MG63 (cell line): ENCODE measurements at places on chromosomes 1 and 21.
A peak's percentile ranks its signal among the peaks of the same experiment; 100 is the strongest.

GRCh38 chr1:244749230-244750016 lies 86.0 kb upstream of the COX20 start:
- DNase-seq, result no peak

- no peak for DNase-seq
These were observed 391.8 kb downstream of the DISC1 start for GRCh38 chr1:232018231-232019025.

DNA sequence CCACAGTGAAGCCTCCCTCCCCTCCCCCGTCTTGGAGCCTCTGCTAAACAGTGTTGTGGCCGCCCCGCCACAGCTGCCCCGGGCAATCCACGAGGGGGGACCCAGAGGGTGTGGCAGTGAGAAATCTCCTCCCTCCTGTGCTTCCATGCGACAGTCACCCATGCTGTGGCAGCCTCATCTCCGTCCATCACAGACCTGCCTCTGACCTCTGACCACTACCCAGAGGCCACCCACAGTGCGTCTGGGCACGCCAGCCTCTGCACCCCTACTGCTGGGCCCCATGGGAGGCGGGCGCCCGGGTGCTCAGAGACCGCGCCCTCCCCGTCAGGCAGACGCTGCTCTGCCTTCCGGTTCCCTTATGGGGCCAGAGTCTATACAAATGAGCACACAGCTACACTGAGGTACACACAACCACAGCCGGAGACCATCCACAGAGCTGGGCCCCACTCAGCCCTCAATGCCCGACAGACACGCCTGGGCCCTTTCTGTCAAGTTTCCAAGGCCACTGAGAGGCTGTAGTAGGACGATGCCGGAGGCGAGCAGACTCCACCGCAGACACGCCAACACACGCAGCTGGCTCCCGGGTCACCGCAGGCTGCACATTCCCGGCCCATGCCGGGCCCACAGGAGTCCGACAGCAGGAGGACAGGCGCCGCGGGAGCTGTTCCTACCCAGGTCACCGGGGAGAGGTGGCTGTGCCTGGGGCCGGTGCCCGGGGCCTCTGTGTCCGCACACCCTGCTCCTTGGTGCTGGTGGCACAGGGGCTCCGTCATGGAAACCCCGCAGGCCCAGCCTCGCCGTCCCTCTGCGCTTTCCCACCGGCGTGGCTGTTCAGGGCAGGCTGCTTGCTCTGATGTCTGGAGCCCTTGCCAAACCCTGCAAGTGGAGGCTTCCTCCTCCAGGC lies 23.9 kb upstream of the TMEM52 start:
- DNase-seq, result no peak

DNA sequence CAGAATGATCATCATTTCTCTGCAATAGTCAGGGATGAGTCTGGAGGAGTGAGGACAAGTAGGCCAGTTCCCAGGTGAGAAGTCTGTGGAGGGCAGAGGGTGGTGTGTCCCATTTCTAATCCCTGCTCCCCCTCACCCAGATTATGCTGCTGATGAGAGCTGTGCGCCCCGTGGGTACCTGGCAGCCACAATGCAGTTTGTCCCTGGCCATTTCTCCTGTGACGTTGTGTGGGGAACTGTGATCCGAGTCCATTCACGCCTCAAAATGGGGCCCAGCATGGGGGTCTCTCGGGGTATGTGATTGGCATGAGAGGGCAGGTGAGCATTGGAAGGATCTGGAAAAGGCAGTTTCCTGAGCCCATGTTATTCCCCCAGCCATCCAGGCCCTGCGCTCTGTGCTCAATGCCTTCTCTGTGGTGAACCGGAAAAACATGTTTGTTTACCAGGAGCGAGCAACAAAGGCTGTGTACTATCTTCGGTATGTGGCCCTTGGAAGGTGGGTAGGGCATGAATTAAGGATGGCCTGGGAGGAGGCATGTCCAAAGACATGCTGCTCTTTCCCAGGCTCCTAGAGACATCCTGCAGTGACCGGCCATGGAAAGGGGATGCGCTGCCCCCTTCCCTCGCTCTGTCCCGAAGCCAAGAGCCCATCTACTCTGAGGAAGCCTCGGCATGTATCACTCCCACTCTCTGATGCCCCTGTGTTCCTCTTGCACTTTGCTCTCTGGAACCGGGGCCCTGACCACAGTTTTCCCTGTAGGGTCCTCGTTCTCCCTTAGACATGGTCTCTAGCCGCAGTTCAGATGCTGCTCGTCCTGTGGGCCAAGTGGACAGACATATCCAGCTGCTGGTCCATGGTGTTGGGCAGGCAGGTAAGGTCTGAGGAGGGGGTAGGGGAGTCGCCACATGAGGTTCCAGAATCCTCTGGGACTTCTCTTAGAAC lies 16.4 kb downstream of the HYI start:
- DNase-seq, result no peak

DNA sequence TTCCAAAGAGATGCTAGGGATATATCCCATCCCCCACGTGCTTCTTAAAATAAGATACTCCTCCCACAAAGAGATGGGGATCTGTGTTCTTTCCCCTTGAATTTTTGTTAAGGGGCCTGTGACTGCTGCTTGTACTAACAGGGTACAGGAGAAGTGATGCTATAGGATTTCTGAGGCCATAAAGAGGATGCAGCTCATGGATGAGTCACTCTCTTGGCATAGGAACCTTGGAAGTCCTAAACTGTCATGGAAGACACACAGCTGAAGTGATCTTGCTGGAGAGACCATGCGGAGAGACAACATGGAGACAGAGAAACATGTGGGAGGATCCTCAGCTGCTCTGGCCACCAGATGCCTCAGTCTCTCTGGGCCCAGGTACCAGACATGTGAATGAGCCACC lies 157.2 kb downstream of the S1PR1 start:
- no peak for DNase-seq

DNA sequence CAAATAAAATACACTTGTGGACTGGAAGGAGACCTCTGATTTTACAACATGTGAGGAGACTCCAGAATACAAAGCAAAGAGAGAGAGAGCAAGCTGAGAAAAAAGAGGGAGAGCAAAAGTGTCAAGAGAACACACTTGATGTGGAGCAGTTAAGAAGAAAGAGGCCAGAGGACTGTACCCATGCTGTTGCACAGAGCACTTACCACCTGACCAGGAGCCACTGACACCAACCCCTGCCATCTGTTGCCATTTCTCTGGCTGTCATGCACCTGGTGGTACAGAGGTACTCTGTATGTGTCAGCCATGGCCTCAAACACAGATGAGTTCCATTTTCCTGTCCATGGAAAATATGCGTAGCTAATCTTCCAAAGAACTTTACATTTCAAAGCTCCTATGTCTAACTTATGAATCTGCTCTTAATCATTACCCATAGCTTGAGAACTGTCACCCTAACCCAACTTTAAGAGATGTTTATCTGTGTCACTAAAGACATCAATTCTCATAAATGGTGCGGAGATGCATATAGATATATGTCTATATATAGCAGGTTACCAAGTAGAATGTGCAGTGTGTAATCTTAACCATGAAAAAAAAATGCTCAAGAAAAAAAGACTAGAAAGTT lies 32.8 kb upstream of the ABCD3 start:
- no peak for DNase-seq

- no peak for DNase-seq
These were observed 24.0 kb upstream of the PAX7 start for GRCh38 chr1:18606443-18607288.

DNA sequence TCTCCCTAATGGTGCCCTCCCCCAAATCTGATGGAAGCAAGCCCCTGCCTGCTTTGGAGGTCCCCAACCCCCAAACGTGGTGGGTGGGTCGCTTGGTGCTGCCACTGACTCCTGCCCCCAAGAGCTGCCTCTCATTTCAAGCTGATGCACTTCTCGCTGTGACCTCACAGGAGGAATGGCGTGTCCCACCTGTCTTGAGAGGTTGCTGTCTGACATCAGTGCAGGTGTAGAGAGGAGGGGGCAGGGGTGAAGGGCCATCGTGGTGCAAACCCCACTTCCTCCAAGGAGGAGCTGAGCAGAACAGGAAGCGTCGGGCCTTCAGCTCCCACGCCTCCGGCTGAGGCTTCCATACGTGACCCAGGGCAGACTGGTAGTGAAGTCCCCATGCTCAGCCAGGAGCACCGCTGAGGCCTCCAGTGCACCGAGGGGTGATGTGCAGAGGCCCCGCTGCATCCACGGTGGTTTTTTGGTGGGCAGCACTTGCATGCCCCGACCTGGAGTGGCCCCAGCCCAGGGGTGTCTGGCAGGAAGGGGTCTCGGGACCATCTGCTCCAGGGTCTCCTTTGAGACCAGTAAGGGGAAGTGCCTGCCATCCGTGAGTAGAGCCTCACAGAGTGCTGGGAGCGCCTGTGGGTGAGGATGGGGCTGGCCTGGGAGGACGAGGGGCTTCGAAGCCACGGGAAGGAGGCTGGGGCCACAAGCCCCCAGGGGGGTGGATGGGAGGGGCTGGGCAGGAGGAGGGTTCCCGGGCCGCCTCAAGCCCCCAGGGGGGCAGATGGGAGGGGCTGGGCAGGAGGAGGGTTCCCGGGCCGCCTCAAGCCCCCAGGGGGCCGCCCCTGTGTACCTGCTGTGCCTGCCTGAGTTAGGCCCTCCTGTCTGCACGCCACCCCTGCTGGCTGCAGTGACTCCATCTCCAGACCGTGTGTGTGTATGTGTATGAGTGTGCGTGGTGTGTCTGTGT lies 39.8 kb downstream of the WDR4 start:
- DNase-seq, result no peak

DNA sequence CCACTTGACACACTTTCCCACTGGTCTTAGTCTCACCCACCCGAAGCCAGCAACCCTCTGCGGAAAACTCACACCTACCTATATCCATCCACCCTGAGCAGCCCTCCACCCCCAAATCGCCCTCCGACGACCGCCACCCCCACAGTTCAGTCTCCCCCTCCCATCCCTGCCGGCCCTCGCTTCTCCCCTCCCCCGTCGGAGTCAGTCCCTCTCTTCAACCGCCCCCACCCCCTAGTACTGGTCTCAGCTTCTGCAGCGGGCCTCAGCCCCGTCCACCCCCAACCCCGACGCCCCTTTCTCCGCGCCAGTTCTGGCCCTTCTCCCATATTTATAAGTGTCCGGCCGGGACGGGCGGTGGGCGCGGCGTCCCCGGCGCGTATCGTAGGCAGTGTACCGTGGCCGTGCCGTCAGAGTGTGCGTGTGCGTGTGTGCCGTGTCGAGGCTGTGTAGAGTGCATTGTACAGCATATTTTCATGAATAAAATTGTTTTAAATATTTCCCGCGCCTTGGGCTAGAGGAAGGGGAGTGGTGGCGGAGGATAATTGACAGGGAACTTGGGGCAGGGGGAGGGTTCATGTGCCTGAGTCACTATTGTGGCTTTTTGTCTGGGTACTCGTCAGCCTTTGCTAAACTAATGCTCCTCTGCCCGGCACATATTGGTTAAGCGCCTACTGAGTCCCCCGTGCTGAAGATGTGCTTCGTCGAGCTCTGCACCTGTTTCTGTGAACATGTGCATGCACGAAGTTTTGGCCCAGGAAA lies 22.0 kb downstream of the FOXO6 start:
- peak; percentile 28 for DNase-seq

DNA sequence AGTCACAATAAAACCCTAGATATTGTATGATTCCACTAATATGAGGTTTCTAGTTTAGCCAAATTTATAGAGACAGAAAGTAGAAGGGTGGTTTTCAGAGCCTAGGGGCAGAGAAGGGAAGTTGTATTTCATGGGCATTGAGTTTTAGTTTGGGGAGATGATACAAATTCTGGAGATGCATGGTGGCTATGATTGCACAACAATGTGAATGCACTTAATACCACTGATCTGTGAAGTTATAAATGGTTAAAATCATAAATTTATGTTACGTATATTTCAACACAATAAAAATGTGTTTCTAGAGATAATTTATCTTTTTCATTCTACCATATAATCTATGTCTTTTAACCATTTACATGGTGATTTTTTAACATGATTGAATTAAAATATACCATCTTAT lies 779.3 kb upstream of the BRINP3 start:
- no peak for DNase-seq

DNA sequence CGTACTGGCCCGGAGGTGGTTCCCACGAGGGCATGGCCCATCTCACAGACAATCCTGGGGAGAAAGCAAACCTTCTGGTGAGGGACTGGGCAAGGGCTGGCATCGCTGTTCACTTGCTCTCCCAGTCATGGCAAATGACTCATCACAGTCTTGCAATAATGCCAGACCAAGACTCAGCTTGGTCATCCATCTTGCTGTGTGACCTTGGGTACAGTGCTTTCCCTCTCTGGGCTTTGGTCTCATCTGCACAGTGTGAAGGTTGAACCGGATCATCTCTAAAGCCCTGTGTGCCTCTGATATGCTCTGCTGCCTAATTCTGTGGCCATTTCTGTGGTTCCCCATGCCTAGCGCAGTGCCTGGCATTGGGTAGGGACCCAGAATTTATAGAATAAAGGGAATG lies 143.6 kb upstream of the CD34 start:
- peak; percentile 33 for DNase-seq

GRCh38 chr1:109654519-109654918 lies 1.4 kb upstream of the GSTM4 start:
- DNase-seq, result no peak

DNA sequence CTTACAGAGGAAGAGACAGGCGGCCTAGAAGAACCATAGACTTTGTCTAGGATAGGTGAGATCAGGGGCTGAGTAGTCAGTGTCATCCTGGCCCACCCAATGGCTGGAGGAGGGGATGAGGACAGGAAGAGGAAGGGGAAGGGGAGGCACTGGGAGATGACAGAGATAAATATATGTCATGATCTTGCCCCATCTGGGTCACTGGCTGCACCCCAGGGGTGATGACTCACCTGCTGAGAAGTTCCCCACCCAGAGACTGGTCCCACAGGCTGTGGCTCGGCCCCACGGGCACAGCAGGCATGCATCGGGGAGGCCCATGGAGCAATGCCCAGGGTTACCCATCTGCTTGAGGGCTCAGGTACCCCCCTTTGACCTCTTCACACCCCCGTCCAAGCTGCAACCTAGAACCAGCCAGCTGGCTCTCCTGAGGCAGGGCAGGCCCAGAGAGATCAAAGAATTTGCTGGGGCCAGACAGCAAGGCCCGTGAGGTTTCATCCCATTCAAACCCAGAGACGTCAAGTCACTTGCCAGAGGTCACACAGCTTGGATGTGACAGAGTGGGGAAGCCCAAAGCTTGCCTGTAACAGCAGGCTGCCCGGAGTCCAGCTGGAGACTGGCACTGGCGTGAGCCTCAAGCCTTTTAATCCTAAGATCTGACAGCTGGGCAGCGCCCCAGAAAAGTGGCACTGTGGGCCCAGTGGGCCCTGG lies 34.7 kb upstream of the CASZ1 start:
- peak; percentile 68 for DNase-seq

DNA sequence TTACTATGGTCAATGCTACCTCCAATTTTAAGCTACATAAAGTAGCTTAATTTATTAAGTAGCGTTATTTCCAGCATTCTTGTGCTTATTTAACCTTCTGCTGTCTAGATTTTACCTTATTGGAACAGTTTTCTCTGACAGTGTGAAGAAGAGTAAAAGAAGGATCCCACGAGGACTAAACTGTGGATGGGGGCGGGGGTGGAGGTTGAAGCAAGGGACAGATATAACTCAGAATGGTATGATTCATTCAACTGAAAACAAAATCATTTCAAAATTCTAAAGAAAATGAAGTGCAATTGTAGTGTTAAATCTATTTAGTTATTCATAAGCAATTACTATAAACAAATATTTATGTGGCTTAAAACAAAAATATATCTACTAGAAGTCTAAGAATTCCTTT lies 11.5 kb upstream of the VAV3 start:
- DNase-seq, result no peak
